ENCODE measurements at places on chromosomes 5 and 9.

- no peak for DNase-seq
These were observed 138.1 kb upstream of the GRAMD2B start for GRCh38 chr5:126284977-126285696.

- DNase-seq: no peak
These were observed 46.4 kb downstream of the GOLPH3 start for GRCh38 chr5:32127711-32128110.

DNA sequence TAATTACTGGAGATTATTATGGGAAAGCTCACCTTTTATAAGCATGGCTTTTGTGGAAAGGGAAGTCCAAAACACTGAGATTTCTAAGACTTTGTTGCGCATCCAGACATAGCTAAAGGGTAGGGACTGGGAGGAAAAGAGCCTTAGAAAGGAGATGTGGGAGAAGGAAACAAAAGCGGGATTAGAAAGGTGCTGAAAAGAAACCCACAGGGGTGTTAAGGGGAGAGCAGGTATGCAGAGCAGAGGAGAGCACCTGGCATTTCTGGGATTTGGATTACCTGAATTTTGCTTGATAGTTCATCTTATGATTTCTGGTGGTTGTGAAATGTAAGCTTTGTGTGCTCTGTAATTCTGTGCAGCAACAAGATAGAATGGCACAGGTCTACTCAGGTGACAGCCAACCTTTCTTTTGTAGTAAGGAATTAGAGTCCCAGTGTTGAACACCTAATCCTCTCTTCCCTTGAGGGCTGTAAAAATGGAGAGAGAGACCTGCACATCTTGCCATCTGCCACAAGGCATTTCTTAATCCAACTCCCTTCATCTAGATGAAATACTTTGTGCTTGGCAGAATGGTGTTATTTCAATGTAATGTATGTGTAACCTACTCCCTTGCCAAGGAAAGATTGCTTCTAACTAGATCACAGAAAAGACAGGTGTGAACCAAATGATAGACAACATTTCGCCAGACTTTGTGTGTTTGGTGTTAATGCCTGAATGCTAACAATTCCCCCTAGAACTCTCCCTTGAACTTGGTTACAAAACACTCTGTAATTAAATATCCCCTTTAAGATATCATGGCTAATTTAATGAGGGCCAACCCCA lies 47.4 kb downstream of the ATPSCKMT start:
- DNase-seq: no peak

DNA sequence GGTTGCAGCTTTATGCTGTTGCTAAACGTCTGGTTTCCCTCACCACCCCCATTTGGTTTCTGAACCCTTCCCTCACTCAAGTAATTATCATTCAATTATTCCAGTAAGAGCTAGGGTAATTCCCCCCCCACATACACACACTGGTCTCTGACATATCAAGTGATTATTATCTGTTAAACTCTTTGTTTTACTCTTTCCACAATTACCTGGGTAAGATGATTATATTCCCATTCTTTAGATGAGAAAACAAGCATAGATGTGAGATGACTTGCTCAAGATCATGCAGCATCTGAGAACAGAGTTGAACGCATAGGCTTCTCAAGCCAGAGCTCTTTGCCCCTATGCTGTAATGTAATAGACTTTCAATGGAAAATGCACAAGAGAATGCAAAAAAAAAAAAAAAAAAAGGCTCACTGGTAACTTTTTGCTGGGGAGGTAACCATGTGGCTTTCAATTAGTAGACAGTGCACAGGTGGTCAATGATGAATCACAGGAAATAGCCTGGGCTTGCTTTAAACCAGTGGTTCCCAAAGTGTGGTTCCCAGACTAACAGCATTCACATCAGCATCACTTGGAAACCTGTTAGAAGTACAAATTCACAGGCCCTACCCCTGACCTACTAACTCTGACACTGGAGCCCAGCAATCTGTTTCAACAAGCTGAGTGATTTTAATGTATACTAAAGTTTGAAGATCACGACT lies 87.6 kb downstream of the PIK3R1 start:
- no peak for DNase-seq

GRCh38 chr5:169978714-169979113 lies 1.6 kb downstream of the INSYN2B start:
- DNase-seq: peak; percentile 21

GRCh38 chr5:129135633-129136032 lies 41.1 kb downstream of the ISOC1 start:
- DNase-seq: no peak

DNA sequence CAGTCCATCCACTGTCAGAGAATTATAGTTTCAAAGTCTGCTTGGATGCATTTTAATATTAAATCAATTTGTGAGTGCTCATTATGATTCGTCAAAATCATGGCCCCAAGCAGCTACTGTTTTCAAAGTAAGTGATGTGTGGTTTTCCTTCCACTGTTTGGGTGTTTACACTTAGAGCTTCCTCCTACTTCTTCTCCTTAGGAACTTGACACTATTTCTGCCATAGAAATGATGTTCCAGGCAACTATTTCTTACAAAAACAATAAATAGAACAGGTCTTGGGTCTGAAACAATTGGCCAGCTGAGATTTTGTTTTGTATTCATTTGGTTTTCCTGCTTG lies 132.8 kb upstream of the RAI14 start:
- no peak for DNase-seq

- DNase-seq: no peak
These were observed 46.1 kb downstream of the PIK3R1 start for GRCh38 chr5:68261569-68262065.

- DNase-seq: no peak
These were observed 883.6 kb upstream of the C9orf72 start for GRCh38 chr9:28456861-28457260.

GRCh38 chr9:120587328-120587727 lies 7.4 kb upstream of the CDK5RAP2 start:
- no peak for DNase-seq

DNA sequence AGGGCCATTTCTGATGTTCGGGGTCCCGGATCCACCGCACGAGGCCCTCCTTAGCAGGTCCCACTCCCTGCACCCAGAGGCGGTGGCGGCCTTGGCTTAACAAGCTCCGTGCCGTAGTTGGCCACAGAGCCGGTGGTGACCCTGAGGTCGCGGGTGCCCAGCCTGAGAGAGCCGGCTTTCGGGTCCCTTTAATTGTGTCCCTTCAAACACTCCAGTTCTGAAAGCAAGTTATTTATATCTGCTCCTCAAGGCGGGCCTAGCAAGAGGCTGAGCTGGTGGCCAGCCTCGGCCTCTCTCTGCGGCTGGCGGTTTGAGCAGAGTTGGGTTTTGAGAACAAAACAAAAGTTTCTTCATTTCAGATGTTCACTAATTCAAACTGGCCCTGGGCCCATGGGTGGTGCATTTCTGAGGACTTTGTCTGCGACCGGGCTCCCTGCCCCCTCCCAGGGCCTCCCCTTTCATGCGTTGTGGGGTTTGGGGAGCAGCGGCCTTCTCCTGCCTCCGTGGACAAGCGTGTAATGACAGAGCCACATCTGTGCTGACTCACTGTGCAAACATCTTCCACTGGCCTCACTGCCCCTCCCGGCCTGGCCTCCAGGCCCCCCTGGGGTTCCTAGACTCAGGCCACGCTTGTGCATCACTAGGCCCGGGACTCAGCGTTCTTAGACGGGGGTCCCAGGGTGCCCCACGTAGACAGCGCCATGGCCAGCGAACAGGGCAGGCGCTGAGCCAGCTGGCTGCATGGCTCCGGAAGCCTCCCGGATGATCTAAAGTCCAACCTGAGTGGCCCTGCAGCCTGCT lies 49.4 kb upstream of the COL5A1 start:
- DNase-seq: peak; percentile 94

- DNase-seq: no peak
These were observed 2053.1 kb downstream of the EFNA5 start for GRCh38 chr5:105617436-105618215.

- no peak for DNase-seq
These were observed 4.5 kb upstream of the HSDL2 start for GRCh38 chr9:112375361-112375760.

GRCh38 chr9:111458139-111459009 lies 25.8 kb downstream of the ECPAS start:
- no peak for DNase-seq

DNA sequence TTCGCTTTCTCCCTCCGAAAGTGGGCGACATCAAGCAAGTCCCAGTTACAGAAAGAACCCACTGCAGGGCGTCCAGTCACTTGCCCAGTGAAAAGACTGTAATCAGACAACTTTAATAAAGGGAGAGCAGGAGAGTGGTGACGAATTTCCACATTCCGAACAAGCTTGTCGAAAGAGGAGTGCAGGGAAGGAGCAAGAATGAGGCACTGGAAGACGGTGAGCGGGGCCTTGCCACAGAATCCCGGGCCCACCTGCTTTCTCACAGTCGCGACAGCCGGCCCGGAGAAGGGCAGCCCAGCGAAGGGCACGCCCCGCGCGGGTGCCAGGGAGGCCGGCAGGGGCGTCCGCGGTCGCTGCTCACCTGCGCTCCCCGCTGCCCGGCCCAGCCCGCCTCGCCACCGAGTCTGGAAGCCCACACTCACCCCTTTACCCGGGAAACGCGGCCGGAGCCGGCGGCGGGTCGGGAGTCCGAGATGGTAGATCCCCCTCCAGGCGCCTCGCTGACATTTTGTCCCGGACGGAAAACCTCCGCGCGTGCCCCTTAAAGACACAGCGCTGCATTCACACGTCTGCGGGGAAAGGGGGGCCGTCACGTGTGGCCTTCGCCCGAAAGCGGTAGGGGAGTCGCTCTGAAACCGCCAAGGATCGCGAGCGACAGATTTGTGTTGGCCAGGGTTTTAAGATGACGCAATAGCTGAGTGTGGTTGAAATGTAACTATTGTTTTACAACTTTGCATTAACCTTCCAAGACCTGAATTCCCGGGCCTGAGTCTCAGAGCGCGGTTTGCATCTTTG lies at the start of gene ZBED3:
Gene ZBED3, minus strand, starts transcription at position 597 of the 795 bp plus-strand sequence. CDS start 9,407 bp downstream, outside the sequence.
- DNase-seq: peak; percentile 52

GRCh38 chr9:129102791-129103594 lies 7.6 kb downstream of the CRAT start:
- DNase-seq: peak; percentile 65

- DNase-seq: no peak
These were observed 84.2 kb downstream of the ZNF608 start for GRCh38 chr5:124662181-124662781.
